GM12865 (cell line): ENCODE measurements at places on chromosomes 4 and X.
A peak's percentile ranks its signal among the peaks of the same experiment; 100 is the strongest.

GRCh38 chrX:136768469-136769084 is 12.2 kb downstream of the ARHGEF6 start:
- peak; percentile 63 for DNase-seq

DNA sequence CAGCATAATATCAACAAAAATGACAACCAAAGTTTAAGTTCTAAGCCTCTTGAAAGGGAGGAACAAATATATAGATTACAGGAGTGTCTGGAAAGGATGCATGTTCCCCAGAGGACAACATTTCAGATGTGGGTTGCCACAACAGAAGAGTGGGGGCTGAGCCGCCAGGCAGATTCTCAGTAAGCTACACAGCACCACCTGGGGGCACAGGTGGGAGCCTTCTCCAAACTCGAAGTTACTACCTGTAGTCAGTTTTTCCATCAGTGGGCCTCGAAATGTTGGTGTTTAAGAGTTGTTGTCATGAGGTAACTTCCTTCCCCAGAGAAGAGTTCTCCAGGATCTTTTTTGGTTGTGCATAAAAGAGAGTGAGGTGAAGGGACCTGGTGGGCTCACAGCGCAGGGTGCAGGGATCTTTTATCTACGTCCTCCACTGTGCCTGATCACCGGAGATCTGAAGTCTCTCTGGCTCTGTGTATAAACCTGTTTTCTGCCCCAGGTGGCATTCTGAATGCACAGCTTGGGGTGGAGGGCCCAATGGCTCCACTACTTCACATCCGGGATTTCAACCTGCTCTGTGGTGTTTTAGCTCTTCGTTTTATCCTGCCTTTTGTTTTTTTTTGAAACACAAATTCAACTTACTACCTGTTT is 58.4 kb upstream of the STS start:
- peak; percentile 49 for DNase-seq

- DNase-seq: no peak
Measured at GRCh38 chr4:801436-802124, 24.3 kb downstream of the CPLX1 start.

- no peak for DNase-seq
Measured at GRCh38 chr4:46081674-46082073, 42.2 kb downstream of the GABRG1 start.

- no peak for DNase-seq
Measured at GRCh38 chrX:97841544-97842179, 958.0 kb downstream of the RPA4 start.

- DNase-seq: no peak
Measured at GRCh38 chrX:55102754-55103153, 13.9 kb downstream of the PAGE2 start.

DNA sequence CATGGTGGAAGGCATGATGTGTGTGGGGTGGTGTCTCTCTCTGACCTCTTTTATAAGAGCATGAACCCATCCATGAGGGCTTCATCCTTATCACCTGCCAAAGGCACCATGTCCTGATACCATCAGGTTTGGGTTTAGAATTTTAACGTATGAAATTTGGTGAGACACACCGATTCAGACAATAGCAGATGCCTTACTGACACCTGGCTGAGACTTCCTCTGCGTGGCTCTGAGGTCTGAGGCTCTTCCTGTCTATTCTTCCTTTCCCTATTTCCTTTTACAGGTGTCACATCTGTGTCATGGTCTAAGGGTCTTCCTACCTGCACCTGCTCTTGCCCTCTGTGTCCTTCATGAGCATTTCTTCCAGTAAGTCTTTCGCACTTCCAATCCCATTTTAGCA is 320.7 kb upstream of the CLNK start:
- no peak for DNase-seq

- DNase-seq: no peak
Measured at GRCh38 chr4:107893171-107894137, 37.9 kb upstream of the CYP2U1 start.

GRCh38 chrX:124338733-124339514 is 6.5 kb downstream of the TEX13D start:
- DNase-seq: no peak
